ENCODE measurements at places on chromosomes 4 and X.

DNA sequence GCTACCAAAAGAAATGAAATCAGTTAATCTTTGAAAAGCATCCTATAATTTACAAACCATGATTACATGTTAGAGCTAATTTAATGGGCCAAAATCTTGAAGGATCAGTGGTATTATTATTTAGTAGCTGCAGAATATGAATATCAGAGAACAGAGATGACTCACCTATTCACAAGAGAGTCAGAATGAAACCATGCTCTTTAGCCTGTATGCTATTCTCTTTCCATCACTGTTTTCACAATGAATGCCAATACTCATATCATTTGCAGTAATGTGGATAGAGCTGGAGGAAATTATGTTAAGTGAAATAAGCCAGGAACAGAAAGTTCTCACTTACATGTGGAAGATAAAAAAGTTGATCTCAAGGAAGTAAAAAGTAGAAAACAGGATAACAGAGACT lies 414.1 kb downstream of the CENPC start:
- DNase-seq: no peak

DNA sequence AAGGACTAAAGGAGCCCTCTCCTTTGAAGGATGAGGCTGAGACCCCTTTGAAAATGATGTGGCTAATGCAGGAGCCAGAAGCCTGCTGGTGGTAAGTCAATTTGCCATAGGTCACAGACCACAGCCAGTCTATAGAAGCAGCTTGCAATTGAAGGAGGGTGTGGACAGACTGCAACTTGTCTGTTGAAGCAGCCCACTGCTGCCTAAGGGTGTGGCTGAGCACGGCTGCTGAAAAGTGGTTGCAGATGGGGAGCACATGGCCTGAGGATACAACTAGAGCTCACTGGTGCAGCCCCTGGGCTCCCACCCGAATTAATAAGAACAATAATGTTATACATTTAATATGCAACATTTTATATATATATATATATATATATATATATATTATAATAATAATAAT lies 11.4 kb upstream of the EXOC1L start:
- DNase-seq: no peak

DNA sequence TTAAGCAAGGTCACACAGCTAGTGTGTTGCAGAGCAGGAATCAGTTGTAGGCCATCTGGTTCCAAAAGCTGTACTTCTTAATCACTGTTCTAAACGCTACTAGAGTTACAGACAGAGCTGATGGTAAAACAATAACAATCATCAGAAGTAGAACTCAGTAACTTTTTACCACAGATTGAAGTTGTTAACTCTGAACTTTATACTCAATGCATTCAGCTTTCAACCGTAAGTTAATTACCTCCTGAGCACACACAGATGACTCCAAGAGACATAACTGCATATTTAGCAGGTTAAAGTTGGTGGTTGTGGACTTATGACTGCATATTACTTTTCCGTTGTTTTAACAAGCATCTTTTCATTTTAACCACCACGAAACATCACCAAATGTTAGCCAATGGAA lies 127.3 kb downstream of the PRSS12 start:
- DNase-seq: no peak

GRCh38 chr4:10182446-10183424 lies 66.1 kb upstream of the WDR1 start:
- no peak for DNase-seq

DNA sequence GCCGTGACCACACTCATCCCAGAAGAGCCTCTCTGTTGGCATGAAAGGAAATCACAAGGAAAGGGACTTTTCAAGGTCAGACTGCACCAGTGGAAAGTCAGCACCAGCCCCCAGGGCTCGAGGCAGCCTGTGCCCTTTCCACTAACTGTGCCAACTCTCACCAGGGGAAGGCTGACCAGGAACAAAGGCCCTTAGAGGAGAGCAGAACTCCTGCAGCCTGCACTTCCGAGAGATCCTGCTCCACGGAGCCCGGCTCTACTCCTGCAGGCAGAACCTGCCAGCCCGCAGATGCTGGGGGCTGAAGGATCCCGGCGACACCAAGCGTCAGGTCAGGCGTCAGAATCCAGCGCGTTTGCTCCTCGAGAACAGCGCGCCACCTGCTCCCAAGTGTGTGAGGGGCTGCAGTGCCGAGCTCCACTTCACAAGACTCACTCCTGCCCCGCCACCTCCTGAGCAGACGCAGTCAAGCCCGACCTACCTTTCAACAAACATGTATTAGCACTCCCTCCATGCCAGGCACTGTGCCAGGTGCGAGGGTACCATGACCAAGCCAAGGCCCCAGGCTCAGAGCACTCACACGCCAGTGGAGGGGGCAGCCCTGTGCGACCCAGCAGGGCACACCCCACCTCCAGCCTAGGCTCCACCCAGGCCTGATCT lies 13.6 kb upstream of the HELT start:
- no peak for DNase-seq

- DNase-seq: no peak
These were observed 14.5 kb downstream of the CHRNA9 start for GRCh38 chr4:40349561-40350198.

- DNase-seq: no peak
These were observed 9.5 kb downstream of the IDS start for GRCh38 chrX:149495573-149496071.

- no peak for DNase-seq
These were observed 112.7 kb downstream of the DHX15 start for GRCh38 chr4:24471486-24472160.

DNA sequence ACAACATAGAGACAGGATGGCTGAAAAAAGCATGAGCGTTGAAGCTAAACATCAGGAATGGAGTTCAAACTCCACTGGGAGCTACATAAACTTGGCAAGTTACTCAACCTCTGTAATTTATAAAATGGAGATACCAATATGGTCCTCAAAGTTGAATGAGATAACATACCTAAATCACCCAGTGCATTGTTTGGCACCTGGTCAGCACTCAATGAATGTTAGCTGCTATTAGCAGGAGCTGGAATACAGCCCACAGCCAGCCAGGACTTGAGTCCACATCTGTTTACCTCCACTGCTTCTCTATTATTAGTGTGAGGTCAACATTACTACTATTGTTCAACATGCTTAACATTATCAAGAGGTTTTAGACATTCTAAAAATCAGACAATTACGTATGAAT lies 97.9 kb downstream of the NR3C2 start:
- no peak for DNase-seq

DNA sequence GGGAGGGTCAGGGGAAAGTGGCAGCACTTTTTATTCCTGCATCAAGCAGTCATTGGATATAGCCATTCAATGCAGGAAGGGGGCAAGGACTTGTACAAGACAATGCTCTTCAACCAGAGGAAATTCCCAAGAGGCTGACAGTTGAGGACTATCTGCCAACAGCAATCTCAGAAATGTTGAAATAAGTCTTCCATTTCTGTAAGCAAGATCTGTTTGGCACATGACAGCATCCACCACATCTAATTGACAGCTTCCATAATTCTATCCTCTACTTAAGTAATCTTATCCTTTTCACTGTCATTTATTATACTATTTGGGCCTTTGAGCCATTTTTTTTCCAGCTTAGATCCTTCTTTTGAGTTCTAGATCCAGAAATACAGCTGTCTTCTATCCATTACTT lies 110.7 kb downstream of the CFAP299 start:
- no peak for DNase-seq

GRCh38 chrX:22577181-22577580 lies 304.5 kb downstream of the CBLL2 start:
- no peak for DNase-seq

DNA sequence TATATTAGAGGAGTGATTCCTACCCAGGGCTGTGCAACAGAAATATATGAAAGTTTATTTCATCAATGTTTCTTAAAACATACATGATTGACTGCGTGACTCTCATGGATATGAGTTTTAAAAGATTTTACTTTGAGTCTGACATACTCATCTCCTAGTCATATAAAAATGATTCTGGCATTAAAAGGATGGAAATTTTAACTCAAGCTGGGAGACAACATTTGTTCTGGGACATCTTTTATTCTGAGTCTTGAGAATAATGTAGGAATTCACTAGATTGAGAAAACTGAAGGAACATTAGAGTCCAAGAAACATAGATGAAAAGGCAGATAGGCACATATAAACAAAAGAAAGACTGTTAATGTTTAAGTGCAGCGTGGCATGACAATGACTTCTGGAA lies 649.6 kb downstream of the SPRY1 start:
- no peak for DNase-seq

DNA sequence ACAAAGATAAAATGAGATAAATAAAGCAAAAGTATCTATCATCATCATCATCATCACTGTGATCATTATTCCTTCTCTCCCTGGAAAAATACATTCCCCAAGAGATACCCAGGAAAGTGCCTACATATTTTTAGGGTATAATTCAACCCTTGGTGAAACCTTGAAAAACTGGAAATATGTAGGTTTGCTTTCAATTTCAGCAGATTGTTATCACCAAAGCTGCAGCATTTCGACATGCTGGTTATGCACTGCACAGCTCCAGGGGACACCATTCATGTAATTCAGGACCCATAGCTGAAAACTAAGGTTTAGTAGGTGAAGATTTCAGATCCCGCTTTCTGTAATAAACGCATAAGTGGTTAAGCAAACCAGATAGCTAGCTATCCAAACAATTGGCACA lies 28.4 kb upstream of the FBXW7 start:
- DNase-seq: no peak

- DNase-seq: no peak
These were observed 200.5 kb downstream of the INPP4B start for GRCh38 chr4:142645475-142646108.

DNA sequence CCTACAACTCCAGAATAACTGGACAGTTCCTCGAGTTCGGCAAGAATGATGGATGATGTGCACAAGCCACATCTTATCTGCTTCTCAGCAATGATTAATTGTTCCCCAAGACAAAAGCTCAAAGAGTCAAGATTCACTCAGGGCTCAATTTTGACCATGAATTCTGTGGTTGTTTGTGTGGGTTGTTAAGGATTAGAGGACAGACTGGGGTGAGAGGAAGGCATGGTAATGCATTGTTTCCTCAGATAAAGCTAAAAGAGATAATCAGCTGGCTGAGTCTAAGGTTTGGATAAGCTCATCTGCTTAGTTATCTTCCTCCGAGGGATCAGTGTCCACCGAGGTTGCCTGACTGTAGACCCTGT lies 161.0 kb downstream of the CPEB2 start:
- no peak for DNase-seq

- no peak for DNase-seq
These were observed 2.9 kb downstream of the SOX3 start for GRCh38 chrX:140501940-140502468.

DNA sequence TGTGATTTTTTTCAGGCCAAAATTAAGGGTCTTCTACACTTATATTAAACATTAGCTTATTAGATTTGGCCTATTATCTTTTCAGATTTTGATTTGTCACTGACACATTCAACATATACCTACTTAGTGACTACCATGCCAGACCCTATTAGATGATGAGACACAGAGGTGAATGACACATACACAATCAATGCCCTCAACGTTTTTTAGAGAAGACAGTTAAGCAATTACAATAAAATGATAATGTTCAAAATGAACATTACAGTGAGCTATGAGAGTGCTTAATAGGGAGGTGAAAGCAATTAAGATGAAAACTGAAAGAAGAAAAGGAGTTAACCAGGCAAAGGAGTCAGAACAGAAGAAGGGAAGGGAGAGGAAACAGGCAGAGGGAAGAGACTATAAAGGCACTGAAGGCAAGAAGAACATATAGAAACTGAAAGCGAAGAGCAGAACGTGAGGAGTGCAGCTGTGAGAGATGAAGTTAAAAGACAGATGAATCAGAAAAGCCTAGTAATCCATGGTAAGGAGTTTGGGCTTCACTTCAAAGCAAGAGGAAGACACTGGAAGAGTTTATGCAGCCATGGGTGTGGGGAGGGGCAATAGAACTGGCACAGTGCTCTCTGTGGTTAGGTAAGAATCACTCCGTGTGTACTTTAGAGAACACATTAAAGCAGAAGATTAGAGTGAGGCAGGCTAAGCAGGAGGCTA lies 119.0 kb downstream of the REELD1 start:
- DNase-seq: no peak

DNA sequence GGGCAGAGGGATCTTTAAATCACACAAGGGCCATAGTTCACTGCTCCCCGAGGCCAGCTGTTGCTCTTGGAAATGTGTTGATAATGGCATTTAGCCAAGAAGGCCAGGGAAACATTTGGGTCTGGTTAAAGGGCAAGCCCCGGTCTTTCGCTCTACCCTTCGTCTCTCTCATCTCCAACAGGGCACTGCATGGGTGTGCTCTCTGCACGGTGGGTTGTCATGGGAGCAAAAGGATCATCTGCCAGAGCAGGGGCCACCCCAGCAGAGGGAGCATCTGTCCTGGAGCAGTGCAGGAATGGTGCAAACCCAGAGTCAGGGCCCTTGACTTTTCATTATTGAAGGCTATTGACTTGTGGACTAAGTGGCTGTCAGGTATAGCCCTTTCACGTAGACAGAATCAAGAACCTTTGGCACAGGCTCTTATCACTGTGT lies 22.7 kb upstream of the PGRMC2 start:
- DNase-seq: no peak

DNA sequence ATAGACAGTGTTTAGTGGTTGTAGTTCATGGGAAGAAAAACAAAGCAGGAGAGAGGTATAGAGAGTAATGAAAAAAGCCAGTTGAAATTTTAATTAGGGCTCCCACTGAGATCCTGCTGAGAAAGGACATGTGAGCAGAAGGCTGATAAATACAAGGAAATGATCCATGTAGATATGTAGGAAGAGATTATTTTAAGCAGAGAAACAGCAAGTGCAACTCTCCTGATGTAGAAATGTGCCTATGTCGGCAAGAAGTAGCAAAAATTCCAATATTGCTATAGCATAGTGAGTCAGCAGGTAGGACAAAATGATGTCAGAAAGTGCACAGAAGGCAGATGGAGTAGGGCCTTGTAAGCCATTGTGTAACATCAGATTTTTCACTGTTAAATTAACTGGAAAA lies 1027.3 kb downstream of the PCDH18 start:
- DNase-seq: no peak

- no peak for DNase-seq
These were observed 465 bp downstream of the BMPR1B start for GRCh38 chr4:94758141-94758699.

GRCh38 chrX:120514236-120514635 lies 45.1 kb upstream of the LAMP2 start:
- no peak for DNase-seq

DNA sequence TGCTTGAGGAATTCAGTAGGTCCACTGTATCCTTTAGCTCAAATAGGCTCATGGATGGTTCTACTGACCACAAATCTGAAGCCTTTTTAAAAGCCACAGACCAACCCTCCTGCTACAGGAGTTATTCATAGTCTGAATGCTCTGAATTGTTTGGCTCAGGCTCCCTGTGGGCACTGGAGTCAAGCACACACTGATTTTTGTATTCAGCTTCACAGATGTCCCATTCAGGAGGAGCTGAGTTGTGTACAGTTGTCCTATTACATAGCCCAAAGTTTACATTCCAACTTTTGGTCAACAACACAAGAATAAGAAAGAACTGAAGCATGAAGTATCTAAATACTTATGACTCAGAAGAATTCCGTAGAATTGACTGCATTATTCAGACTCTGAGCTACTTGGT lies 243.9 kb downstream of the UNC5C start:
- DNase-seq: no peak
